ENCODE measurements at places on chromosomes 5 and 9.
A peak's percentile ranks its signal among the peaks of the same experiment; 100 is the strongest.

DNA sequence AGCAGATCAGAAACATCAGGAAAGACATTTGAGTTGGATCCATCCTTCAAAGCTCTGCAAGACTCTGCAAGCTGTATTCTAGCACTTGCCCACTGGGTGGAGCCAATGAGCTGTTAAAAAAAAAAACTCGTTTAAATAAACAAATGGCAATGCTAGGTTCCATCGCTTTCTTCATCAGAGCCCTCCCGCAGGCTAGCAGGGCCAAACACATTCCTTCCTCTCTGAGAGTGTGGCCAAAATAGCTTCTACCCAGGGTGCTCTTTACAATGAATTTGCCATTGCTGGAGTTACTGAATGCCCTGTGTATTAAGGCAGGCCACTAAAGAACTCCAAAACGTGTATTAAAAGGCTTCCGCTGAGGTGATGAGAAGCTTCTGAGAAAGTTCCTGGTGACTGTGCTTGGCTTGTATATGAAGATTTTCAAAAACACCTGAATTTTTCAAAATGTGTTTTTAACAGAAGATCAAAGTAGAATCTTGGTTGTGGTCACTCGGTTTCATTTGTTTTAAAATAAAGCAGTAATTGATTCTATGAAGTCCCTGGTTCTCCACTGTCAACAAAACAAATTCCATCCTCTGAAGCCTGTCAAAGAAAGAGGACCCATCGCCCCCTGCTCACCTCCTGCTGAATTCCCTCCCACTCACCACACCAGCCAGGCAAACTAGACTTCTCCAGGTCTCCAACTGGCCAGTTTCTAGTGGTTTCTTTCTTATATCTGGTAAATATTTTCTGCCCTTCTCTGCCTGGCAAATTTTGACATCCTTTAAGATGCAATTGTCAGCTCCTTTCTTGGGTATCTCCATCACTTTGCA is 36.5 kb upstream of the EQTN start:
- peak; percentile 30 for DNase-seq

- no peak for DNase-seq
Observed at GRCh38 chr5:79961716-79962574, 29.1 kb downstream of the MTX3 start.

GRCh38 chr9:105693435-105694189 is 729 bp upstream of the TMEM38B start:
- DNase-seq = no peak

DNA sequence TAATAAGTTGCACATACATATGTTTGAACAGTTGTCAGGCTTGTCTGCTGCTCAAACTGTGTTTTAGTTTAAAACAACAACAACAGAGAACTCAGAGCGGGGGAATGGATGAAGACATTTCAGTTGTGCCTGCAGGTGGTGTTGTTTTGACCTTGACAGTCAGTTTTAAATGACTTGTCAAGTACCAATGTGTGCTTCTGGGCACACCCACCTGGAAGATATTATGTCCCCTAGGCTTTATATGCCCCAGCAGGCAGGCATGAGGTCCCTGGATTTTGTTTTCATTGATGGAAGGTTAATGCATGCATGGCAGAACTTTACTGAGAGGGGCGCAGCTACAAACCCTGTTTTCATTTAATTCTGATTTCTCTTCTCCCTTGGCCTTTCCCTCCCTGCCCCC is 84.6 kb downstream of the AOPEP start:
- no peak for DNase-seq

DNA sequence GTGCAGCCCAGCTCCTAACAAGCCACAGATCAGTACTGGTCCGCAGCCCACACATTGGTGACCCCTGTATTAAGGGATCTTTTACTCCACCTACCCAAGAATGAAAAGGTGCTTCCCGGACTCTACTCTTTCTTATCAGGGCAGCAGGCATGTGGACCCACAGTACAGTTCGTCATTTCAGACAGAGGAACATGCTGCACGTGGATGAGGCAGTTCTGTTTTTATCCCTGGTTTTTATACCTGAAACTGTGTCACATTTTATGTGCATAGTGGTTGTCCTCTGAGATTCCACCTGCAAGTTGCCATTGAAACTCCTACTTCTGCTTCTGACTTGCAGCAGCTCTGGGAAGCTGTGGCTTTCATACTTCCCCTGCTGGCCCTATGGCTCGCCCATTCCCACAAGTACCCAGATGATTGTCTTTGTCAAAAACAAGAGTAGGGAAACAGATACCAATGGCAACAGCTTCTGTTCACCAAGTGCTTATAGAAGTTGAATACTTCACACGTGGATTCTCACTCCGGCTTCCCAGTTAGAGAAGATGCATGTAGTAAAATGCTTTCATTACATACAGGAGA is 208.0 kb downstream of the TRIO start:
- no peak for DNase-seq

DNA sequence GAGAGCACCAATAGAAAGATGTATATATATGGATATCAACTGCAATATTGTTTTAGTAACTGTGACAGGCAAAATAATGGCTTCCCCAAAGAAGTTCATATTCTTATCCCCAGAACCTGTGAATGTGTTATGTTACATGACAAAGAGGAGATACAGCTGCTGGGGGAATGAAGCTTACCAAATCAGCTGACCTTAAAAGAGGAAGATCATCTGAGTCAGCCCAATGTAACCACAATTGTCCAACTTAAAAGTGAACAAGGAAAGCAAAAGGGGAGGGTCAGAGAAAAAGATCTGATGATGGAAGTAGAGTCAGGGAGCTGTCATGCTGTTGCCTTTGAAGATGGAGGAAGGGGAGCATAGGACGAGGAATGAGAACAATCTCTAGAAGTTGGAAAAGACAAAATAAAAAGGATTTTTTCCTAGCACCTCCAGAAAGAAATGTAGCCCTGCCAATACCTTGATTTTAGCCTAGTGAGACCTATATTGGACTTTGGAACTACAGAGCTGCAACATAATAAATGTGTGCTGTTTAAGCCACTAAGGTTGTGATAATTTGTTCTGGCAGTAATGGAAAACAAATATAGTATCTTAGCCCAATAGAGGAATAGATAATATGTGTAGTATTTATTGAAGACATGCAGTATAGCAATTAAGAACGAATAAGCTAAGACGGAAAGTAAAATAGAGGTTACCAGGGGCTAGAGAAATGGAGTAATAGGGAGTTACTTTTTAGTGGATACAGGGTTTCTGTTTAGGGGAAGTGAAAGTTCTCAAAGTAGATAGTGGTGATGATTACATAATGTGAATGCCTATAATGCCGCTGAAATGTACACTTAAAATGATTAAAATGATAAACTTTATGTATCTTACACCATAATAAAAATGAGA is 115.9 kb downstream of the PIK3R1 start:
- no peak for DNase-seq

- DNase-seq = no peak
Observed at GRCh38 chr5:168852329-168852728, 273.2 kb upstream of the PANK3 start.

GRCh38 chr9:24382566-24382965 is 163.1 kb downstream of the IZUMO3 start:
- DNase-seq = no peak

DNA sequence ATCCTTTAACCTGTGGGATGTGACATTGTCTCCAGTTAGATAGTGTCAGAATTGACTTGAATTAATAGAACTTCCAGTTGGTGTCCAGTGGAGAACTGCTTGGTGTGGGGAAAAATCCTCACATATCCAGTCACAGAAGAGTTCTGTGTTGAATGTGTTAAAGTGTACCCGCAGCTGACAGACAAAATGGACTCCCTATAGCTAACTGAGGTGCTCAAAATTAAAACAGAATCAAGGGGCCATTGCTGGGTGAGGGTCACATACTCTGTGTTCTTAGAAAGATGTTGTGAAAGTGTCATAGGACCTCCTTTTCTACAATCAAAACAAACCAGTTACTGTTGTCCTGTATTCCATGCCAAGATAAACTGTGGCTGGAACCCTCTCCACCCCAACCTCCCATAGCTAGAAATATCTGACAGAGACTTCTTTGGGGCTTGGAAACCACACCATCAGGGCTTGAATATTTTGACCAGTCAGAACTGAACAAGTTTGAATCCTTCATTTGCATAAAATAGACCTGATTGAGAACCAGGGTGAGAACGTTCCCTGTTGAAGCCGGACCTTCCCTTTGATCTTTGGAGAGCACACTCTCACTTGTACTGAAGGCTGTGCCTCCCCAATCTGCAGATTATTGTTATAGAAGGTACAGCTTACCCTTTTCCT is 164.0 kb upstream of the ZNF608 start:
- DNase-seq = no peak

DNA sequence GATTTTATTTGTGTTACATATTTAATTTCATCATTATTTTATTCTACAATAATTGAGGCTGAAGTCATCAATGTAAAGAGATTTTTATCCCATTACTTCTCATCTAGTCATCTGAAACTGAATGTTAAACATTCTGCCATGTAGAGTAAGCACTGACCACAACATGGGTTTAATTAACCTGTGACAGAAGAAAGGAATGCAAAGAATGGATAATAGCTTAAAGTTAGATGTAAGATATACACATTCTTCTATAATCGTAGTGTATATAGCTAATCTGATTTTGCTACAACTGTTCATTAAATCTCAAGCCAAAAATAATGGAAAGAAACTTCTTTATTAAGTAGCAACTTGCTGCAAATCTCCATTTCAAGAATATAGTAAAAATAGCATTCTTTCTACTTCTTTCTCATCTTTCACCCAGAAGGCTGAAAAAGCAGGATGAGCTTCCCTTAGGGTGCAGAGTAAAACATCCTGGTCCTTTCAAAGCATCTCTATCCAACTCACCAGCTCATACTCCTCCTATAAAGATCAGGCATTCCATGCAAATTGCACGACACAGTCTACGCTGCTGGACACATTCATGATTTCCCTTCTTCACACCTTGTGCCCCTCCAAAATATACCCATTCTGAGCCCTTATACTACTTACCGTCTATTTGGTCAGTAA is 115.2 kb downstream of the EFNA5 start:
- no peak for DNase-seq

GRCh38 chr5:63831381-63831780 is 130.9 kb downstream of the HTR1A start:
- no peak for DNase-seq
